ENCODE measurements at places on chromosomes 13 and 19.

- DNase-seq = no peak
Observed at GRCh38 chr19:38247734-38248268, 8.4 kb downstream of the PPP1R14A start.

DNA sequence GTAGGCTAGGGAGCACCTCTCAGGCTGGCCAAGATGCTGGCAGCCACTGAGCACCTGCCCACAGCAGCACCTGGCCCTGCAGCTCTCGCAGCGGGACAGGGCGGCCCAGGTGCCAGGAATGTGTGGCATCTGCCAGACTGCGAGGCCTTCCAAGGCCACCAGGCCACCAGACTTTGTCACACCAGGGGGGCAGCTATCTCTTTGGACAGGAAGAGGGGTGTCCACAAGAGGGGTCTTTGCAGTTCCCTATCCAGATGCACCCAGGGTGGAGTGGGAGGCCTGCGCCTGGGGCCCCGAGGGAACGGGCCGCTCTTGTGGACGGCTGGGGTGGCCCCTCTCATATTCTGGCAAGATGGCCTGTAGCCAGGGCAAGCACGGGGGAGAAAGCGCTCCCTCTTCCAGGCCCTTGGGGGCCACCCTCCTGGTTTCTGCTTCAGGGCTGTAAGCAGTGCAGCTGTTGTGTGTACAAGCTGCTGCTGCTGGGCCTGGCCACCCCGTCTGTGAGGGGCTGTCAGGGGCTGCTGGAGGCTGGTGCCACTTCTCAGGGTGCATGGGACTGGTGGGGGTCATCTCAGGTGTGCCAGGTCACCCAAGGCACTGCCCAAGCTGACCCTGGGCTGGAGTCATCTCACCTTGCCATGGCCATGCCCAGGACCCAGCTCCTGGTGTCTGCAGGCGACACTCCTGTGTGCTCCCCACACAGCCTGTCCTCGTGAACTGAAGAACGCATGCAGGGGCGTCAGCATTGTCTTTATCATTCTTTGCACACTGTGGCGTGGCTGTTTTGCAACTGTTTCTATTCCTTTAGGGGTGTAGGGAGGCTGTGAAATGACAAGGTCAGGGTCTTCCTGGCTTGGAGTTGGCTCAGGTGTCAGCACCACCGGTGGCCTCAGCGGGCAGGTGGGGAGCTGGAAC lies 1.8 kb downstream of the TEX29 start:
- DNase-seq = no peak

- DNase-seq = no peak
Observed at GRCh38 chr13:41213316-41213715, 18.9 kb upstream of the KBTBD7 start.

DNA sequence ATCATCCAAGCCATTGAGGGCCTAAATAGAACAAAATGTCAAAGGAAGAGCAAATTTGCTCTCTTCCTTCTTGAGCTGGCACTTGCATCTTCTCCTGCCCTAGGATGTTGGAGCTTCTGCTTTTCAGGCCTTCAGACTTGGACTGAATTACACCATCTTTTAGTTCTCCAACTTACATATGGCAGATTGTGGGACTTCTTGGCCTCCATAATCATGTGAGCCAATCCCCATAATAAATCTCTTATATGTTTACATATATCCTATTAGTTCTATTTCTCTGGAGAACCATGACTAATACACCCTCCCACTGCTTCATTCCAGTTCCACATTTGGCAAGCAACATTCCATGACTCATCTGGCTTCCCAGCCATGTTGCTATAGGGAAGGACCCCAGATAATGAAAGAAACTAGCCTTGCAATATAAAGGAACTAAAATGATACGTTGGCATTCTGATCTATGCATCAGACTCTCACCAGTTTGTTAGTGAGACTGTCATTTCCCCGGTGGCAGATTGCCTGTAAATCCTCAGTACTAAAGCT lies 11.0 kb upstream of the ACOD1 start:
- DNase-seq = peak; percentile 97

- peak; percentile 90 for DNase-seq
Observed at GRCh38 chr13:41645331-41645730, 188.0 kb downstream of the RGCC start.

GRCh38 chr19:18007044-18007916 lies 690 bp upstream of the ARRDC2 start:
- DNase-seq = peak; percentile 62

DNA sequence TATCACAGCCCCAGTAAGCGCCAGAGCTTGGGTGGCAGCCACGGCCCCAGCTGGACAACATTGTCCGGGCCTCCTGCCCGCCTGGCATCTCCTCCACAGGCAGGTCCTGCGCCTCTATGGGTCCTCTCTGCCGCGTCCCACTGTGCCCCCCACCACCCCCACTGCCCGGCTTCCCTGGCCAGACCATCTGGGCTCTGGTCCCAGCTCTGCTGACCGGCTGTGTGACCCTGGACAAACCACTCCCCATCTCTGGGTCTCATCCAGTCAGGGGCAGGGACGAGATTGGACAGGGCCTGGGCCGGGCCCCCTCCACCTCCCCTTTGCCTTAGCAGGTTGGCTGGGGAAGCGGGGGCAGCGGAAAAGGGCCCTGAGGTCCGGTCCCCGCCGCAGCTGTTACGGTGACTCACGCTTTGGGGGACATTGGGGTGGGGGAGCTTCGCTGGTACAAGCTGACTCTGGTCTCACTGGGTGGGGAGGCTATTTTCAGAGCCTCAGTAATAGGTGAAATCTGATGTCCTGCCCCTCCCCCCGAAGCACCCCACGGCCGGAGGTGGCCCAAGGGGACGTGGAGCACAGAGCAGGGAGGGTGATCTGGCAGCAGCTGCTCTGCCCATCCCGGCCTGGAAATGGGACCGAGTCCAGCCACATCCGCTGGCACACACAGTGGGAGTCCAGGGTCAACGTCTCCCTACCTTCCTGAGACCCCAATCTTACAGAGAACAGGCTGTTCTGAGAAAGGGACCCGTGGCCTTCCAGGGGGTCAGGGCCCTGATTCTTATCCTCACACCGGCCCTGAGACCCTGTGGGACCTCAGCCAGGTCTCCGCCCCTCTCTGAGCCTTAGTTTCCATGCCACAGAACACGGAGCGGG lies 9.1 kb downstream of the NFIC start:
- peak; percentile 70 for DNase-seq

DNA sequence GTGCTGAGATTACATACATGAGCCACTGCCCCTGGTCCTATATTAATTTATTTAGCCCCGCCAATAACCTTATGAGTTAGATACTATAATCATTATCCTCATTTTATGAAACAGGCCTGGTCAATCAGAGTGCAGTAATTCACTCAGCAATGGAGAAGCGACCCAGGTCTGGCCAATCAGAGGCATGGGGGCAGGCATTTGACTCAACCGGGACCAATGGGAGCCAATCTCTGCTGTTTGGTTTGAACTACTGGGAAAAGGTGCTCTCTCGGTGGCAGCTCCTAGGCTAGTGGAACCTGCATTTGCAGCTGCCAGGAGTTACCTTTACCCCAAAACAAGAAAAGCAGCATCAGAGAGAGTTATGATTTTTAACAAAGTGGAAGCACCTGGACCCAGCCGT lies 6.6 kb downstream of the SIRT2 start:
- no peak for DNase-seq

DNA sequence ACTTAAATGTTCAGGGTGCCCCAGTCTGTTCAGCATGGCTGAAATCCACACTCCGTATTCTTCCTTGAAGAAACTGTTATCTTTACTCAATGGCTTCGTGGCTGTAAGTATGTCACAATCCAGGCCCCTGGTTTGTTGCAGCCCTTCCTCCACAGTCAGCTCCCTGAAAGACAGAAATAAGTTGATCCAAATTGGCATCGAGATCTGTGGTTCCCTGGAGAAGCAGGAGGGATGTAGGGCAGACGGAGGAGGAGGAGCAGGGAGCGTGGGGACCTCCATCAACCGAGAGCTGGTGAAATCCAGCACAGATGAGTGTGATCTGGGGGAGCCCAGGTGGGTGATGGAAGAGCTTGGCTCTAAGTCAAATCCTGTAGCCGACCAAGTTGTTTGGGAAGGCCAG lies 304 bp downstream of the TSPAN16 start:
- DNase-seq = no peak

DNA sequence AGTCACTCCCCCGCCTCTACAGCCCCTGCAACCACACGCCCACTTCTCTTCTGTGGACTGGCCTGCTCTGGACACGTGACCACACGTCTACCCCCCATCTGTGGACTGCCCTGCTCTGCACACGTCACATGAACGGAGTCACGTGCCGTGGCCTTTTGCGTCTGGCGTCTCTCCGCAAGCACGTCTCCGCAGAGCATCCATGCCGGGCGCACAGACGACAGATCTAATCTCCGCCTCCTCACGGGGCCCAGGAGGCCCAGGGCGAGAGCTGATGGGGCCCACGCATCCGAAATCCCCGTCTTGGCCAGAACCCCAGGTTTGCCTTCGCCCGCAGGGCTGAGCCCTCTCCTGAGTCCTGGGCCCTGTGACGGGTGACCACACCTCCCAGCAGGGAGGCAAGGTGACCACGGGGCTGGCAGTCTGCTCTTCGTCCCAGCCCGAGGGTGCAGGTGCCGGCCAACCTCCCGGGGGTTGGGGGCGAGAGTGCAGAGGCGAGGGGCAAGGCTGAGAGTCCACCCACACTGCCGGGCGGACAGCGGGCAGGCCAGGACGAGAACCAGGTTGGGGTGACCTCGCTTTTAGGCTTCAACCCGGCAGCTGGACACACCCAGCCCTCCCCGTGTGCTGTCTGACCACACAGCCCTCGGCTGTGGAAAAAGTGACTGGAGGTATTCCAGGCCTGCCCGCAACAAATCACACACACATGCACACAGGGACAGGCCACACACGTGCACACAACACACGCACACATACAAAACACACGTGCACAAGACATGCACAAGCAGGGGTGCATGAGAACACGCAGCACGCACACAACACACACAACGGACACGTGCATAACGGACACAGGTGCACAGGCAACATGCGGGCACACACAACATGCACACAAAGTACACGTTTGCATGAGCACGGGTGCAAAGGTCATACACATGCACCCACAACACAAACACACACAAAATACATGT lies 3.9 kb downstream of the SBNO2 start:
- DNase-seq = peak; percentile 83

DNA sequence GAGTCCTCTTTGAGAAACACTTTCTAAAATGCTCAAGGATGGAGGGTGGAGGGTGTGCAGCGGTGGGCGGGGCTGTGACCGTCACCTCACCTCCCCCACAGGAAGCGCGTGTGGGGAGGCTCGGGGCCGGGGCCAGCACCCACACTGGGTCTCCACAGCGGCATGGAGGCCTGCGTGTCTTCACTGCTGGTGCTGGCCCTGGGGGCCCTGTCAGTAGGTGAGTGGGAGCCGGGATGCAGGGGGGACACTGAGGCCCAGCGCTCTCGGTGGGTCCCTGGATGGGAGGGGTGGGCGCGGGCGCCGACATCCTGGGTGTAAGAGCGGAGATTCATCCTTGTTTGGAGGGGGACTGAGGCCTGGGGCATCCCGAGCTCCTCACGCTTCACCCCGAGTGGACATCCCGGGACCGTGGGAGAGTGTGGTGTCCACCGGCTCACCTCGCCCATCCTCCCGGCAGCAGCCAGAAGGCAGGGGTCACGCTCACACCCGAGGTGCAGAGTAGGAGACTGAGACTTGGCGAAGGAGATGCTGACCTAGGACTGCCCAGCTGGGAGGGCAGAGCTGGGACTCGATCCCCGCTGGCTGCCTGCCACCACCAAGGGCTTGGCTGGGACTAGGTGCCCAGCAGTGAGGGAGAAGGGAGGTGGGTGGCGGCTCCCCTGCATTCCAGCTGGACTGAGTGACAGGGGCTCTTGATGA lies at the start of gene GZMM:
Gene GZMM, plus strand, starts transcription at position 144 of the 699 bp plus-strand sequence. Its CDS starts 19 bp downstream, at position 163.
- no peak for DNase-seq

GRCh38 chr19:47587295-47587694 lies 14.3 kb upstream of the ZNF541 start:
- DNase-seq = peak; percentile 51

DNA sequence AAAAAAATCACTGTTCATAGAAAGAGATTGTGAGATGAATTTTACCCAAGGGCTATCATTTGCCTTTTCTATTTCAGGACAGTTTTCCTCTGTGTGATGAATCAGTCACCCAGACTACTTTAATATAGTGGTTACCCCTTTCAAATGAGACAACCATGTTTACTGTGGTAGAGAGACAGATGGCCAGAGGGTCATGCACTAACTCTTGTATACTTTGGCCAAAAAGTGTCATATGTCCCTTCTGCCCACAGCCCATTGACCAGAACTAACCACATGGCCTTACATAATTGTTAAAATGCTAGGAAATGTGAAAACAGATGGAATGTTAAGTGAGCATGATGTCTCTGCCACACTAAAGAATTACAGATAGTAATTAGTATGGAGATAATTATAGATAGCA lies 498.7 kb downstream of the DACH1 start:
- no peak for DNase-seq

DNA sequence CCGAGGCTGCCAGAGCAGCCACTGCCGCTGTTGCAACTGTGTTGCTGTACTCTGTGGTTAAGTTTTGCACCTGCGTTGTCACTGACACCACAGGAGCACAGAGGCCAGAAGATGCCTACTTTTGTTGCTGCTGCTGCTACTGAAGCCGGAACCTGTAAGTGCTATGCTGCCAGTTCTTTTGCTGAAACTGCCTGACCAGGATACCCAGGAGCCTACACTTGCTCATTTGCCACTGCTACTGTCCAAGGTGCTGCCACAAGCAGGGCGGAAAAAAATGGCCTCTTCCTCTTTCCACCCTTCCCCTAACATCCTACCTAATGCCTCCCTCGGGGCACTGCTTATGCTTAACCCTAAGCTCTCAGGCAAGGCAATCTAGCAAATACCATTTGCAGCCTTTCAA lies 29.0 kb upstream of the NBEA start:
- DNase-seq = no peak

DNA sequence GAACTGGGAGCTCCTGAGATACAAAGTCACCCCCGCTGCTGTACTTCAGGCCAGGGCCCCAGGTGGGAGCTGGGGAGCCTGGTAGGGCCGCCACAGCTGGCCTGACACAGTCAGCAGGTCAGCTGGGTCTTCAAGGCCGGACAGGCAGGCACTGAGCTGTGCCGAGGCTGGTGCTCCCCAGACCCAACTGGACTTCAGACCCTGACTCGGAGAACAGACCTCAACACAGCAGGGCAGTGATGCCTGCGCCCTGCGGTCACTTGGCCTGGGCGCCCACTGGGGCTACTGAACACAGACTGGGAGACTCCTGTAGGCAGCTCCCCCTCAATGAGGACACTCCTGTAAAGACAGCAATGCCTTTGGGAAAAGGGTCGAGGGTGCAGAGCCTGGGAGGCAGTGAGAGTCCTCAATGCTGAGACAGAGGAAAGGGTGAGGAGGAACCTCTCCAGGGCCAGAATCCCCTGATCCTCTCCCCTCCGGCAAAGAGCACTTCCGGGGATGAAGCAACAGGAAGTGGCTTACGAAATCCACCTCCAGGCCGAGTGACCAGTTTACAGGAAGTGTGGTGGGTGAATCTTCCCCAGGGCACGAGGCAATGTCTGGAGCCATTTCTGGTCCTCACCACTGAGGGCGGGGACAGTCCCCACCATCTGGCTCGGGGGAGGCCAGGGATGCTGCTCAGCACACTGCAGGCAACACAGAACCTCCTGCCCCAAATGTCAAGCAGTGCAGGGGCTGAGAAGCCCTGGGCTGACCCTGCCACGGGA lies 40.8 kb upstream of the ISYNA1 start:
- peak; percentile 94 for DNase-seq
